ENCODE measurements at places on chromosomes 5 and 9. TPM values are rescaled to one million over a fixed set of nuclear protein-coding genes. Genes with fewer than 3 reads are reported as not detected.
A peak's percentile ranks its signal among the peaks of the same experiment; 100 is the strongest.

The AMACR gene
- polyA plus RNA-seq: 17.8 TPM

The MYO10 gene
- 67.9 TPM for polyA plus RNA-seq

The LAMC3 gene
- 8.3 TPM for polyA plus RNA-seq

The APBA1 gene
- polyA plus RNA-seq: 11.8 TPM

The LPAR1 gene
- 54.4 TPM for polyA plus RNA-seq

The SLC6A3 gene
- 4.4 TPM for polyA plus RNA-seq

The ARL14EPL gene
- polyA plus RNA-seq: not detected

The PCDHA1 gene
- polyA plus RNA-seq: 0.18 TPM

The SLC35D2 gene
- polyA plus RNA-seq: 30.7 TPM

The LCN15 gene
- polyA plus RNA-seq: 0.09 TPM

The ARID3C gene
- polyA plus RNA-seq: not detected

The PCDHGC5 gene
- polyA plus RNA-seq: 1.1 TPM

The VCAN gene
- 431 TPM for polyA plus RNA-seq

The KIF2A gene
- polyA plus RNA-seq: 40.9 TPM

The RNF183 gene
- polyA plus RNA-seq: 0.29 TPM

The GLE1 gene
- polyA plus RNA-seq: 30.2 TPM

The PCDHB2 gene
- 7.6 TPM for polyA plus RNA-seq

The LMX1B gene
- 0.04 TPM for polyA plus RNA-seq

The BICD2 gene
- 23.2 TPM for polyA plus RNA-seq

DNA sequence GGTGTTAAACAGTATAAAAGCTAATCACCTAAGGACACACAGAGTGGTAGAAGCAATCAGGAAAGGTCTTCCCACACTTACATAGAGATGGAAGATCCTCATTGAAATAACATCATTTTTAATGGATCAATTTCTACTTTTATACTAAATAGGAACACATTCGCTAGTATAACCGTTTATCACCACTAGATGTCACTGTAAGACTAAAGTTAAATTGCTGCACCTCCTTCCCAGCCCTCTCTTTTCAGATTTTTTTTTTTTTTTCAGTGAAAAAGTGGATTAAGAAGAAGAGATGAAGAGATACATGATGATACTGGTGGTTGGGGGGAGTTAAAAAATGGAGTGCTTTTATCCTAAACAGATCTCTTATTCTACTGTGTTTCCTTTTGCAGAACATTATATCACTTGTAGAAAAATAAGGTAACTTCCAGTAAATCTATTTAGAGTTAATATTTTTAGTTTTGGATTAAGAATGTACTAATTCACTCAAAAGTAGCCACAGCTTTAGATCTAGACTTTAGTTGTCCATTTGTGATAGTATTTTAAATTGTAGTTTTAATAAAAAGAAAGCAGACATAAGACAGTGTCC lies 116.9 kb upstream of the ARRDC3 start:
- peak; percentile 52 for DNase-seq

DNA sequence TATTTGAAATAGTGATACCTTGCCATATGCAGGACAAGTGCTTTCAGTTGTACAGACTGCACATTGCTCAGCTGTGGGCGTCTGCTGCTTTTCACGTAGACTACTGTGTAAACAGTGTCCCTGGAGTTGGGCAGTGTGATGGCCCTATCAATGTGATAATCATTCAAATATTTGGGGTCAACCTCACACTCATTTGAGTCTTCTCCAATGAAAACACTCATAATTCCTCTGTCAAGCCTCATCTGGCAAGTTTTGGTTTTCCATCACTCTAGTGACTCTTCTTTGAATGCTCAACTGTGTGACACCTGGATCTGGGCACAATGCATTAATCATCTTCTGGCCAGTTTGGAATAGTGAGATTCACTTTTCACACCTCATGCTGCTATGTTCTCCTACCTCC lies 64.4 kb downstream of the UGCG start:
- DNase-seq: no peak

- DNase-seq: peak; percentile 59
Measured at GRCh38 chr5:125835293-125836172, 587.7 kb upstream of the GRAMD2B start.

- no peak for DNase-seq
Measured at GRCh38 chr9:84761137-84761808, 91.7 kb downstream of the NTRK2 start.

GRCh38 chr9:134965411-134965810 lies 47.7 kb upstream of the FCN1 start:
- DNase-seq: no peak

DNA sequence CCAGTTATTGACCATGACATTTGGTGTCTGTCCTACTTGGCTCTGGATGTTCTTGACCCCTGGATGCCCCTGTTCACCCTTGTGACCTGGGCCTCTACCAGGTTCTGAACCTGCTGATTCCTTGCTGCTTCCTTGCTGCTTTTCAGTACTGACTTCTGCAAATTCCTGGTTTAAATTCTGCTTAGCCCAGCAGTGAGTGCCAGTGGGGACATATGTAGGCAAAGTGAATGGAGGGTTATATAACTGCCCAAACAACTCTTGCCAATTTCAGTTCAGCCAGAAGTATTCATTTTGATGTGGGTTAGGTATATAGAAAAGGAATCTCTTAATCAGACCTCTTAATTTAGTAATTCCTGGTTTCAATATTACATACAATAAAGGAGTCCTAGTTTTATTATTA lies 220.6 kb downstream of the TAF11L14 start:
- DNase-seq: no peak

DNA sequence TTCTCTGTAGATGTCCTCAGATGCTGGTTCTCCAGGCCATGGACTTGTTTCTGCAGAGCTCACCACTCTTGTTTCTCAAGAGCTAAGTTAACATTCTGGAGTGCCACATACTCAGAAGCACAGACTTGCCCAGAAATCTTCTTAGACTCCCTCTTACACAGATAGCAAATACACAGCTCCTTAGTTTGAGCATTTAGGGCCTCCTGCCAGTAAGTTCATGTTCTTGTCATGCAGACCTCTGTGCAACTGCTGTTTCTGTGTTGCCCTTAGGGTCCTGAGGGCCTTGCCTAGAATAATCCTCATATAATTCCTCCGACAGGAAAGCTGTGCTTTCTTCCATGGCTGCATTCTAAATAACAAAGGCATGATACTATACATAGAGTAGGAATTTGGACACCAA lies 1.3 kb upstream of the PTPDC1 start:
- DNase-seq: no peak

DNA sequence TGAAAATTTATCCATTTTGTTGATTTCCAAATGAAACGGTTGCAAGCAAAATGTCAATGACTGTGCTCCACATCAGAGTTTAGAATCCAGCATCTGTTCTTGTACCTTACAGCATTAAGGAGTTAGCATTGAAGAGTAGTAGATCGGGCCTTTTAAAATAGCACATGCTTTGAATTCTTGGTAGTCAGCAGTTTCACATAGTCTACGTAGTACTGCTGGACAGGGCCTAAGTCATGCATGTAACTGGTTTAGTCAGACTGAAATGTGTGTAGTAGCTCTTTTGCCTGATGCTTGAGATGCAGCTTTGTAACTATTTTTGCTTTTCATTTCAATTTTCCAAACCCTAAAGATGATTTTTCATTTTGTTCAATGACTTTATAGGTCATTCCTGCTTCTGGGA lies 19.8 kb downstream of the LECT2 start:
- no peak for DNase-seq

GRCh38 chr9:37582548-37583157 lies 6.5 kb upstream of the FBXO10 start:
- no peak for DNase-seq

DNA sequence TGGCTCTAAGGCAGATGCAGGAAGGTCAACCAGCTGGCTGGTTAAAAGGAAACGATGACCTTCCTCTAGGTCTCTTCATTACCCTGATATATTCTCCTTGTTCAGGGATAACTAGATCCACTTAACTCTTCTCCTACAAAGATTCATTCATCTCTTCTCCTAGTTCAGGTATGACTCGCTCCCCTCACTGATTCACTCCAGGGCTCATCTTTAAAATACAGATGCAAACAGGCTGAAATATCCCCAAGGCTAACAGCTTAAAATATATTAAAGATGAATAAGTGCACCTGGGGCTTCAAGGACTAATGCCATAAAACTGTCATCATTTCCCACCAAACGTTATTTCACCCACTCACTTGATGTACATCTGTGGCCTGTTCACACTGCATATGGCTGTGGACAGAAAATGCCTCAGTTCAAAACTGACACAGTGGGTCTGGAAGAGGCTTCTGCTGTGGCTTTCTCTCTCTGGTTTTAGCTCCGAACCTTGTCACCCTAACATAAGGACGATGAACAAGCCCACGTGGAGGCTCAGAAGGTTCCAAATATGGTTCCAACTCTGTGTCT lies 366.9 kb downstream of the DEPDC1B start:
- no peak for DNase-seq

DNA sequence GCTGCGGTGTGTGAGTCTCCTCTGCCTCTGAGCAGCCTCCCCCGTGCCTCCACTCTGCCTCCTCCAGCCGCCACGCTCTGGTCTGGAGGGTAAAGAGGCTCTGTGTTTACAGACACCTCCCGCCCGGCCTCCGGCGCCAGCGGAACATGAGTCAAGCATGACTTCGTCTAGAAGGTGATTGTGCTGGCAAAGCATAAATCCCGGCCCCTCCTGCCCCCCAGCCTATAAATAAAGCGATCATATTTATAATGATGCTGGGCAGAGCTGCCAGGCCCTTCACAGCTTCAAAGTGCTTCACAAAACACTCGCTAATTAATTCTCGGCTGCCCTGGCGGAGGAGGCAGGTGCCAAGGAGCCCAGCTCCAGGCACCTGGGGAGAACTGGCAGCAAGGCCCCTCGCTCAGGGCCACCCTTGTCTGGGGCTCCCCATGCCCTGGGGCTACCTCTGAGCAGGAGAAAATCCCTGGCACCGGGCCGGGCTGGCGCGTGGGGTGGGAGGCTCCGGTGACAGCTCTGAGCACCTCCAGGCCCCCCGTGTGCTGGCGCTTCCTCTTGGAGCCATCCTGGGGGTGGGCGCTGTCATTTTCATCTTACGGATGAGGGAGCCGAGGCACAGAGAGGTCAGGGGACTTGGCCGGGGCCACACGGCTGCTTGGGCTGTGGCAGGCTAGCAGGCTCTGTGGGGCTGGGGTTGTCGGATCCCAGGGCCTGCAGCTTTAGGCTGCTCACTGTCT lies 87.8 kb downstream of the RXRA start:
- peak; percentile 45 for DNase-seq

- no peak for DNase-seq
Measured at GRCh38 chr9:72581694-72582093, 60.3 kb downstream of the TMC1 start.

GRCh38 chr5:16431490-16431889 lies 34.1 kb downstream of the ZNF622 start:
- DNase-seq: no peak

GRCh38 chr5:36305571-36306326 lies 4.0 kb upstream of the RANBP3L start:
- DNase-seq: peak; percentile 78

GRCh38 chr9:73146111-73146815 lies 5.4 kb upstream of the ANXA1 start:
- no peak for DNase-seq

- DNase-seq: no peak
Measured at GRCh38 chr9:81596679-81597418, 92.5 kb downstream of the TLE1 start.

DNA sequence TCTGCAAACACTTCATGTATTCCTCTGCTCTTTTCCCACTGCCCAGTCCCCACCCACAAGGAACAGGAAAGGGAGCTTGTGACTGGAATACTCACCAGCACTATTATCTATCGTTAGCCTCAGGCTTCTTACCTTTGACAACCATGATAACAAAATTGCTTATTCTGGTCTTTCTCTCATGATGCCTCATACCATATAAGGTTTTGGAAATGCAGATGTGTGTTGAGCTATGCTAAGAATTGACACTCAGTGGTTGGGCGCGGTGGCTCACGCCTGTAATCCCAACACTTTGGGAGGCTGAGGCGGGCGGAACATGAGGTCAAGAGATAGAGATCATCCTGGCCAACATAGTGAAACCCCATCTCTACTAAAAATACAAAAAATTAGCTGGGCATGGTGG lies 25.4 kb downstream of the SOX30 start:
- no peak for DNase-seq

DNA sequence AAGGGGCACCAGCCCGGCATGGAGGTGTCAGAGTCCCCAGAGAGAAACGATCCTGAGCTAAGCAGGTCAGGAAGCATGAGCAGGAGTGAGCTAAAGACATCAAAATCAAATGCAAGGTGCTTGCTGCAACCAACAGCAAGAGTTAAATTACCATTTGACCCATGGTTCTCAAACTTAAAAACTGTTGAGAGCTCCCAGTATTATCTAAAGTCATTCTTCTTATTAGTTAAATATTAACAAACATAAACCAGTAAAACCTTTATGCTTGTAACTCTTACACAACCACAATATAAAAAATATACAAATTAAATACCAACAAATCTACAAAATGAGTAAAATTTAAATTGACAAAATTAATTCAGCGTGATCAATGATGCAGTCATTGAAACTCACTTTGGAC lies 51.5 kb downstream of the FANCC start:
- no peak for DNase-seq

DNA sequence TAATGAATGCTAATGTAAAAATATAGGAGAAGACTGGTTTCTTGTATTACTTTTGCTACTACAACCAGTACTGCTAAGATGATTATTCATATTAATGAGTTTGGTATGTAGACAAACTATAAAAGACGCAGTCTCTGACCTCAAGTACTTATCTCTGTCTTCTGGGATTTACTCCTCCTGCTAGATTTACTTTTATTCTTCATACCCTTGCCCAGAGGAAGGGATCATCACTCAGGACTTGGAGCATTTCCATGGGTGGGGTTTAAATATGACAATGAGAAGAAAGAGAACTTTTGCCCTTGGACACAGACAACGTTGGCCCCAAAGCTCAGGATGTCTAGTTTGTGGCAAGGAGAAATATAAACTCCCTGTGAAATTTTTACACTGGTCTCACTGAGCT lies 126.1 kb downstream of the BNC2 start:
- no peak for DNase-seq

GRCh38 chr5:157107508-157107907 lies 1.3 kb downstream of the HAVCR2 start:
- no peak for DNase-seq

DNA sequence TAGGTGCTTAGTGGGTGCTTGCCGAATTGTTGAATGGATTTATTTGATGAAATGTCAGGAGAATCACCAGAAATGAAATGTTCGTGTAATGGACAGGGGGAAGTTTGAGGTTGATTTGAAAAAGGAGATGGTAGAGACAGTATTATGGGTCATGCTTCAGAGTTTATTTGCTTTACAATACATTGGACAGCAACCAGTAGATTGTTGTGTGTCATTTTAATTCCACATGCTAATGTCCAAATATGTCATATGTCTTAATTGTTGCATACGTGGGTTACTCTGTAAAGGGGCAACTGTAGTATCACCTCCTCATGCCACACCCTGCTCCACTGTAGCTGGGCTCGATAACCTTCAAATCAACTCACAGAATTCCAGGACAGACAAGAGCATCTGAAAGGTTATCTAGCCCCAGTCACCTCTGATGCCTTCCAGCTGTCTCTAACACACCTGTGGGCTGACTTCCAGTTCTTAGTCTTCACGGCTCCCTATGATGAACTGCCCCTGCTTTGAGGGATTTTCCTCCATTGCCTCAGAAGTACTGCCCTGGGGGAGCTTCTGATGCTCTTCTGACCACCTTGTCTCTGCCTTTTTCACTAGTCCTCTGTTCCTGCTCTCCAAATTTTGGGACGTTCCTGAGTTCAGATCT lies 1.7 kb downstream of the PDCD1LG2 start:
- no peak for DNase-seq

GRCh38 chr9:16369427-16369826 lies 501.0 kb downstream of the BNC2 start:
- no peak for DNase-seq

- peak; percentile 12 for DNase-seq
Measured at GRCh38 chr5:80825786-80826460, 134.2 kb upstream of the RASGRF2 start.
